ENCODE measurements at places on chromosomes 6 and 20.

DNA sequence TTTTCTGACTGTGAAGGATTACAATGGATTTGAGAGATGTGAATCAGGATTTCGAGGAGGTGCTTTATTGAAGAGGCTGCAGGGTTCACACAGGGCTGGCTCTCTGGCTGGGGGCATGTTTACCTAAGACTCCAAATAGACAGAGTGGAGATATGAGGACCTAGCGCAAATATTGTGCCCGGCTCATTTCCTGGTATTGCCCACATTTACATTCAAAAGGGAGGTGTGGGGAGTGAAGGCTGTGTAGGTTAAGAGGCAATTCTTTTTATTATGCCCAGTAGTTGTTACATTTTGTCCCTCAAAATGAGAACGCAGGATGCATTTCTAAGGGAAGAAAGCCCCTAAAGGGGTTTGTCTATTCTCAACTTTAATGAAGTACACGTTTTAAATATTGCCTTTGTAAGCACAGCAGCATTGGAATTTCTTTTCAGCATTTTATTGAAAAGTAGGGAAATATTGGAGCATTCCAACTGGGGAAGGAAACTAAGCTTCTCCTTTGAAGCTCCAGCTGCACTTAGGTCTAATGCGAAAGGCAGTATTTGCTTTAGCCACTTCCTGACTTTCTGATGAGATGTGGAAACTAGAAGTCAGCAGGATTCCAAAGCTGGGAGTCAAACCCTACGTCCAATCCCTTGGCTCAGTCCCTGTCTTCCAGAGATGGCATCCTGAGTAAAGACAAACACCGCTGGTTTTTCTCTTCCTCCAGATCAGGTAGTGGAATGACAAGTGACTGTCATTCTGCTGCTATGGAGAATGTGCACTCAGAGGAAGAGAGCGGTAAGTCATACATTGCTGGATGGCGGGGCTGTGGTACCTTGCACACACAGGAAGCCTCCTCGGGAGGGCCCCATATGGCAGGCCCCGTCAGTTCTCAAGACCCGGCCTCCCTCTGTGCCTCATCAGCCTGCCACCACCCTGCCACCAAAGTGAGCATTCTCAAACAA, 70.7 kb downstream of the MYB start:
- DNase-seq = no peak

DNA sequence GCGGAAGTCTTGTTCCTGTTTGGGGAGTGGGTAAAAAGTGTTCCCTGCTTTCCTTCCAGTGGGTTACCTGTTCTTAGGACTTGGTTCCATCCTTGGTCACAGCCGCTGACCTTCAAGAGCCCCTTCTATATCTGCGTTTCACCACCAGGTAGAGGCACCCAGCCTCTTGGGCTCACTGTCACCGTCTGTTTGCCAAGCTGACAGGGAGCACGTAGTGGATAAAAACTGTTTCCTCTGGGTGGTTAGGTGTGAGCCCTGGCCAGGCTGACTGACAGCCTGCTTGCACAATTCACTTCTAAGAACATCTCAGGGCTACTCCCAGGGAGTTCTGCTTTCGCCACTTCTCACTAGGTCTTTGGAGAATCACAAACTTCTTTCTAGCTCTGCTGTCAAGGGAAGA, 1.8 kb upstream of the JPH2 start:
- DNase-seq = no peak

GRCh38 chr6:2021713-2022125, 223.7 kb downstream of the GMDS start:
- DNase-seq = no peak

DNA sequence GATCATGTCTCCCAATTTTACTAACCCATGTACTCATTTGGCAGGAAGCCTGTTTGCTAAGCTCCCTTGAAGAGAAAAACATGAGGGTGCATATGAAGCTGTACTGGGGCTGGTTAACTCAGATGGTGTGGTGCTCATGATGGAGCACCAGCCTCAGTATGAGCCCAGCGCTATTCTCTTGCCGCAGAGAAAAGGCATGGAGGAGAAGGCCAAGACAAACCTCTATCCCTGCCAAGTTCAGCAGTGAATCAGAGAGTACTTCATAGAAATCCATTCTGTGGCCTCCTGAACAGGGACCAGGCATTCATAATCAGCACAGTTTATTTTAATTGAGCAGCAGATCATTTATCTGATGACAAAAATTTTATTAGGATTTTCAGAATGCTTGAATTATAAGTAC, 398.1 kb downstream of the LMBRD1 start:
- DNase-seq = no peak

GRCh38 chr6:41327177-41327576, 8.2 kb upstream of the NCR2 start:
- DNase-seq = no peak

DNA sequence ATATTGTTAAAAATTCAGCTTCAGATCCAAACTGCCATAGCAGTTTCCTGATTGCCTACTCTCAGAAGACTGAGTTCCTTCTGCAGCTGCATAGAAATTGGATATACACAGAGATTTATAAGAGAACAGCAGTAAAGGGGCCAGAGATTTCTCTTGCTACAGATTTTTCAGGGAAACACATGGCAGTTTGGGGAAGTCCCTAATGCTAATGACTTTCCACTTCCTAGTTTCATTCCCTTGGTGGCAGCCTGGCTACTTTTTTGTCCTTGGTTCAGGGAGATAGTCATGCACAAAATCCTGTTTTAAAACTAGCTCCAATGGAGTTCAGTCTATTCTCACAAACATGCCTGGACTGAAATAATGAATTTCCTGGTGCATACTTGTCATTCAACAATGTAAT, 125.3 kb upstream of the PLCB4 start:
- no peak for DNase-seq

- no peak for DNase-seq
Observed at GRCh38 chr20:21564127-21564773, 50.4 kb upstream of the NKX2-2 start.

DNA sequence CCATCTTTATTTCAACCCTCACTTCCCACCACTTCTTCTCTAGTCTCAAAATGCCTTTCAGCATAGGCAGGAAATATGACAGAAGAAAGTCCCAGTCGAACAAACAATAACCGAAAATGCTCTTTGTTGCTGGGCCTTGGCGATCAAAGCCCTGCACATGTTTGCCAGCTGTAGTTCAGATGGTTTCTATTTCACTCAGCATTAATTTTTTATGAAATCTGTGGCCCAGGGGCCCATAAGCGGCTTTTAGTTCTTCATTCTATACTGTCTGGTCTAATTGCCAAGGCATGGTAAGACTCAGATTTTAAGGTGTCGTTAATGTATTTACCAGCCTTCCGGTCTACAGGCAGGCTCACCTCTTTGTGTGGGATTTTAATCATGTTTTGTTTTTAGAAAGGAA, 10.9 kb upstream of the F13A1 start:
- no peak for DNase-seq

GRCh38 chr20:33701629-33702450, 15.7 kb upstream of the E2F1 start:
- DNase-seq = no peak

DNA sequence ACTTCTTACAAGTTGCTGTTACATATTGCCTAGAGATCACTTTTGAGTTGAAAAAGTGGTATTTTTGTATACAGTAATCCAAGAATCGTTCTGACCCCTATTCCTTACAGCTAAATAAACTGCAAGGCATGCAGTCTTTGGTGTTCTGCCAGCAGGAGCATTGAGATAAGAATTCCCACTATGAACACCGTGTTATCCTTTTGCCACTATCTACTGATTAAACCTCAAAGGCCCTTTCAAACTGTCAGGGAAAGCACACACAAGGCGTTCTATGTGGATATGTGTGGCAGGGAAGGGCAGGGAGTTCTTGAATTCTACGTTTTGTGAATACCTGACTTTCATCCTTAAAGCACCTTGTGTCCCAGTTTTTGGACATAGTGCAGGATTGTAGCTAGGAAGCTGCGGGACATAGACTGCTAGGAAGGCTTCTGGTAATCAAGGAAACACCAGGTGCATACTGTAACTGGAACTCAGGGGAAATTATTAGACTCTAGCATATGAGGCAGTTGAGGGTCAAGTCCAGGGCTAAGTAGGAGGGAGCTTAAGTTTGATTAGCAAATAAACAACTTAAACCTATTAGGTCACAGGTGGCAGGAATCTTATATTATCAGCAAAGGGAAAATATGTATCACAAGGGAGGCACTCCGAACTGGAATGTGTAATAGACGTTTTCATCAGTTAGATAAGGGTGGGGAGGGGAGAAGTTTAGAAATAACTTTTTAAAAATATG, 506.6 kb downstream of the RNF144B start:
- no peak for DNase-seq

DNA sequence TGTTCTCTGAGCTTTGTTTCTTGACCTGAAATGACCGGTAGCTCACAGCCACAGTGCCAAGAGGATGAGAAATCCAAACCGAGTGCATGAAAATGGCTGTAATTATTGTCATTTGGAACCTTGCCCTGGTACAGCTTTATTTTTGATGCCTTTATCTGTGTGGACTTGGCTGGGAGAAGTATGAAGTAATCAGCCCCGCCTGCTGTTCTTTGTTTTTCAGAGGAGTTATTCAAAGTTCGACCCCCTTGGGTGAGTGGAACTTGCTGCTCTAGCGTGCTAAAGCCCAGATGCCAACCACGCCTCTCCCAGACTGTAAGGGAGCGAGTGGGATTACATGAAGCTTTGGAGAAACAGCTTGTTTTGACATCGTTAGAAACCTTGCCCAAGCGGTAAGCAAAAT, 48.3 kb downstream of the ECT2L start:
- DNase-seq = no peak

DNA sequence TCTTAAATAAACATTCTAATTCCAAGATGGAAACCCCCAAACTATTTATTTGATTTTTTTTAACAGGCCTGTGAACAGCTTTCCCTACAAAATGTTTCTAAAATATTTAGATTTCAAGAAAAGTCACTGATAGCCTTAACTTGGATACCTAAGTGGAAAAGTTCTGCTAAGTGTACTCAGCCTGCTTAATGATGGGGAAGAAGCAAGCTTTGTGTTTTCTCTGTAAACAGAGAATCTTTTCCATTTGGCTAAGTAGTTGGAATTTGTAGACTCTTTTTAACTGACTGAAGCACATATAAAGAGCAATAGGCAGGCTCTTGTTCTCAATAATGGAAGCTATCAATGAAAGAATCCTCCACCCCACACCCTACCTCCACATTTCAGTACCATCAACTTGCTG, 108.2 kb downstream of the KIF6 start:
- DNase-seq = no peak

- DNase-seq = peak; percentile 76
Observed at GRCh38 chr6:28943557-28944411, 20.0 kb upstream of the TRIM27 start.

- DNase-seq = no peak
Observed at GRCh38 chr6:22682979-22683378, 113.6 kb downstream of the HDGFL1 start.

GRCh38 chr20:37347347-37347823, 1.4 kb downstream of the SRC start:
- DNase-seq = no peak

GRCh38 chr20:50496773-50497385, 13.3 kb upstream of the PTPN1 start:
- no peak for DNase-seq

- no peak for DNase-seq
Observed at GRCh38 chr6:166683477-166683876, 56.4 kb upstream of the RPS6KA2 start.

GRCh38 chr6:24283043-24283985, 74.5 kb downstream of the DCDC2 start:
- peak; percentile 15 for DNase-seq

DNA sequence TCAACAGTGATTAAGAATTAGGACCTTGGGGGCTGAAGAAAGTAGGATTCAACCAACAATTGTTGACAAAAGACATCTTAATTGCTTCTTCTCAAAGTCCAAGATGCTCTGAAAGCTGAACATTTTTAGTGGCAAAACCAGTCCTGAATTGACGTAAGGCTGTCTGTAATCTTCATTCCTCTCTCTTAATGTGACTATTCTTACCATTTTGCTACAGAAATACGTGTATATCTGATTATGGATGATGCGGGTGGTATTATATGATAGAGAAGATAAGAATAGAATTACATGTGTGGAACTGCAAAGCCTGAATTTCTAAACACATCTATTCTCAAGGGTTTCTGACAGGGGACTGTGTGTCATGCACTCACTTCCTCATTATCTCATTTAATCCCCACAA, 130.3 kb upstream of the SASH1 start:
- DNase-seq = no peak

GRCh38 chr6:82013561-82014530, 233.7 kb downstream of the IBTK start:
- DNase-seq = no peak

GRCh38 chr6:109340811-109341210, 41.5 kb downstream of the CD164 start:
- DNase-seq = no peak

Data from hematopoietic multipotent progenitor cell treated with erythropoietin and hydrocortisone succinate and interleukin-3 and kit ligand, for 17 days (in vitro differentiated cells).